ENCODE measurements at places on chromosomes 7 and 10. TPM values are rescaled to one million over a fixed set of nuclear protein-coding genes. Genes with fewer than 3 reads are reported as not detected.

DNA sequence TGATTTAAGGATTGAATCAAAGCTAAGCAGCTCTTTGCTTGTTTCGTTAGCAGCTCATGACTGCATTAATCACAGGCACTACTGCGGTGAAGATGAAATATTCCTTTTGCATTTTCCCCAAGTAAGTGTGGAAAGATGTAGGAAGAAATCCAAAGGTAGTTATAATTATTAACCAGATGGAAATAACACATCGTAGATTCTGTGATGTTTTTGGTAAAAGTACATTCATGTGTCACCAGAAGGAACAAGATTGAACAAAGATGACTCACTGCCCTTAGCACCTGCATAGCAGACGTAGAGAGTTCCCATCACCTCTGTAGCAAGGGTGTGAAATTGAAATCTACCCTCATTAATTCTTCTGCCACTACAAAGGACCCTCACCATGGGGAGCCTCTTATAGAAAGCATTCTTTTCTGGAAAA is 37.1 kb downstream of the SMURF1 start:
- no peaks in the 10 kb centered on the region for H3K36me3 ChIP-seq
- peaks cover 69% of the 10 kb centered on the region for H3K4me1 ChIP-seq
- H3K4me3 ChIP-seq = no peak overlapping the region
- no peak overlapping the region for H3K27ac ChIP-seq
- DNase-seq = no peak

DNA sequence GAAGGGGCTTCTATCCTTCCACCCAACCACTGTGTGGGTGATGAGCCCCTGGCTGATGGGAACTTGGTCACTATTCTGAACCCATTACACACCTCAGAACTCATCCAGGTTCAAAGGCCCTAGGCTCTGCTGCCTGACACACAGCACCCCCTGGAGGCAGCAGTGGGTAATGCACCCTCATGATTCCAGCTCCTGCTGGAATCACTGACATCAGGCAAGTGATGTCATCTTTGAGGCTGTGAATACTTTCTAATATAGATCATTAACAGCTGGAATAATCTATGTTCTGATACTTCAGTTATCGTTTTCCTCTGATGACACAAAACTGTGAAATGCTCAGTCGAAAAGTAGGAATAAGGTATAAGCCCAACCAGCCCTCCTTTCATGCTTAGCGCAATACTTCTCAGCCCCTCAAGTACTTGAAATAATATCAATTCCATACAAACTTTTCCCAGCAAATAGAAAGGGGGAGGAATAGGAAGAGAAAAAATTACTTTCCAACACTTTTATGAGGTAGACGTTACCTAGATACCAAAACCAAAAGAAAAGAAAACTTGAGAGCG is 7.5 kb upstream of the RBP3 start:
- peaks cover 3% of the 10 kb centered on the region for H3K4me1 ChIP-seq
- peak; percentile 67 for DNase-seq
- peaks cover 16% of the 10 kb centered on the region for H3K27me3 ChIP-seq
- no peak overlapping the region for H3K4me3 ChIP-seq
- H3K36me3 ChIP-seq = no peaks in the 10 kb centered on the region
- H3K27ac ChIP-seq = no peak overlapping the region

- H3K4me1 ChIP-seq = peaks cover 84% of the 10 kb centered on the region
- DNase-seq = no peak
These were observed 6.0 kb downstream of the CYREN start for GRCh38 chr7:135164357-135165061.

DNA sequence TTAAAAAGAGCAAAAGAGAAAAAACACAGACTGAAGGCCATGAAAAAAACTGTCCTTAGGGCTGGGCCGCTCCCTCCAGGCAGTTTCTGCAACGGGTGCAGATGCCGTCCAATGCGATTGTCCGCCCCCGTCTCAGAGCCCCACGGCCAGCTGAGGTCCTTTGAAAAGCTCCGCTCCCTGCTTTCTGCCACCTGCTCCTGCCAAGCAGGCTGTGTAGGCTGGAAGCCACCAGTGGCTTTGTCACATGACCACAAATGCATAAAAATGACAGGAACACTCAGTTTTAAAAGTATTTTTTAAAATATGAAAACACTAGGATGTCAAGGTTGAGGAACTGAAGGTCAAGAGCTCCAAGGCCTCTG is 71.7 kb downstream of the AMZ1 start:
- H3K27me3 ChIP-seq = no peaks in the 10 kb centered on the region
- H3K4me1 ChIP-seq = peaks cover 44% of the 10 kb centered on the region
- no peak overlapping the region for H3K27ac ChIP-seq

PIP gene
- total RNA-seq = not detected

ATP6V0A4 gene
- total RNA-seq = not detected

CLRN3 gene
- not detected for total RNA-seq

DNA sequence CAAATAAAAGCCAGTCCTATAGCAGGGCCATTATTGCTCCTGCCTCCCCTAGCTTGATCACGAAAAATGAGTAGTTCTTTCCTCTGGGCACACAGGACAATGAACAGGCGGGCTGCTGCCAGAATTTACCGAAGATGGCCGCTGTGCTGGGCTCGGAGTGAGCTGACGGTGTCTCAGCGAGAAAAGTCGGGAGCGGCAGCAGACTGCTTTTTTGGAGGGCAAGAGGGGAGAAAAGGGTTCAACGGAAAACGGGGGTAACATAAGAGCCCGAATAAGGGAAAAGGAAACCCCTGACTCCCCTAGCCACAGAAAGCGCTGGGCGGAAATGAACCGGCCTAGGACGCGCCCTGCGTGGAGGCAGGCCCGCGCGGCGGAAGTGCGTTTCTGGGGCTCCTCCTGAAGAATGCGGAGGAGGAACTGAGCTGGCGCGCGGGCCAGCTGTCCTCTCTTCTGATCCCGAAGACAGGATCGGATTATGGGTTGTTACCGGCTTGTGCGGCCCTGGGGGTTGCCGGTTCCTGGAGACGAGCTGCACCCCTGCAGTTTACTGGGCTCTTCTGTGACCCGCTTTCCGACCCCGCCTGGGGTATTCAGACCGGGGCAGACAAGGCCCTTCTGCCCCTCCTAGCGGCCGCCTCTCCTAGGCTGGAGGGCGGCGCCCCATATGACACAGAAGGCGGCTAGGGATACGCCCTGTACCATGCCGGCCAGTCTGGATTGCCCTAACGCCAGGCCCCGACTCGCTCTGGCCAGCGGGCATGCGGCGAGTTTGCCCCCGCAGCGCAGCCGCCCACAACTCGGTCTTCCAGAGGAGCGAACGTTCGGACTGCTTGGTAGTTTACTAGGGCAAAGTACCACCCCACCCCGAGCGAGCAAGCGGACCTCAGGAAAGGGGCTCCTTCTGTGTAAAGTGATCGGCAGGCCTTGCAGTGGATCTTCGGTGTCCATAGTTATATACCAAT is 30.1 kb upstream of the KMT2E start:
- peaks cover 1% of the 10 kb centered on the region for H3K27me3 ChIP-seq
- H3K36me3 ChIP-seq = no peaks in the 10 kb centered on the region

FLNC gene
- not detected for total RNA-seq
